ENCODE measurements at places on chromosomes 3 and 15.

- no peak for DNase-seq
Observed at GRCh38 chr3:170488802-170489201, 70.1 kb downstream of the CLDN11 start.

GRCh38 chr3:41202075-41202833, 2.9 kb downstream of the CTNNB1 start:
- no peak for DNase-seq

GRCh38 chr3:148631124-148631903, 66.4 kb upstream of the AGTR1 start:
- DNase-seq: no peak

DNA sequence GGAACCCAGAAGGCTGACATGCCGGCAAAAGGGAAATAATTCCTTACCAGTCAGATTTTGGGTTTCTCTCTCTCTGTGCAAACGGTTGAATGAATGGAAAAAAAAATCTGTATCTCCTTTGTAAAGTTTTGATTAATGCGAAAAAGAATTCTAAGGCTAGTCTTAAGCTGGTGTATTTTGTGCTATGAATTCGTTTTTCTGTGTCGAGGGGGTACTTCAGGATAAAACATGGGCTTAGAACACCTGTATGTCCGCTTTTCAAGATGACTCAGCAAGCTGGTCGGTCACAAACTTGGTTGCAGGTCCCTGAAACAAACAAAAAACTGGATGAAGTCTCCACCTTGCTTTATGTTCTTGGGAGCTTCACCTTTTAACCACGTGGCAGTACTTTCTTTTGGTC, 28.5 kb downstream of the IGDCC3 start:
- no peak for DNase-seq

GRCh38 chr3:85258326-85258725, 299.5 kb downstream of the CADM2 start:
- no peak for DNase-seq

DNA sequence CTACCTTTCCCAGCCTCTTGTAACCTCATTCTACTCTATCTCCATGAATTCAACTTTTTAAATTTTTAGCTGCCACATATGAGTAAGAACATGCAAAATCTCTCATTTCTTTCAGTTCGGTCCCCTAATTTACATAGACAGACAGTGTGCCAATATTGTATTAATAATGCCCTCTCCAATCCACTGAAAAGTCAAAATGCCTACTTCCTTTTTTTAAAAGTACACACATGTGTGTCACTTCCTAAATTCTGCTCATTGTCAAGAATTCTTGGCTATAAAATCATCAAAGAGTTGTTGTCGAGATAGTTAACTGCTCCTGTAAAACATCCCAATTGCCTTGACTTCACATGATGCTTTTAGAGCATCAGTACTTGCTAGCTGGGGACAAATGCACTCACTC, 84.2 kb upstream of the IL12A start:
- DNase-seq: no peak

DNA sequence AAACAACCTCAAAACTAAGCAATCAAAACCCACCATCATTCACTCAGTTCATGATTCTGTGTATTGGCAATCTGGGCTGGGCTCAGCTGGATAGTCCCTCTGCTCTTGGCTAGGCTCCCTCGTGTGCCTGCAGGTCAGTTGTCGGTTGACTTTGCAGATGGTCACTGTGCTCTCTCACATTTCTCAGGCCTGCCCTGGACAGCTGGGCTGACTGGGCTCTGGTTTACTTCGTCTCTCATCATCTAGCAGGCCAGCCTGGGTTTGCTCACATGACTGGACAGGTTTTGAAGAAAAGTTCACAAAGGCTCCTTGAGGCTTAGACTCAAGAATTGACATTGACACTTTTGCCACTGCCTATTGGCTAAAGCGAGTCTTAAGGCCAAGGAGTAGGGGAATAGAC, 105.0 kb upstream of the CTNNB1 start:
- DNase-seq: no peak
